ENCODE measurements at places on chromosomes 6 and 20. TPM values are rescaled to one million over a fixed set of nuclear protein-coding genes. Genes with fewer than 3 reads are reported as not detected.

The MUC22 gene
- not detected for total RNA-seq

The GMPR gene
- total RNA-seq, result 0.21 TPM

The CRISP1 gene
- not detected for total RNA-seq

The OPN5 gene
- total RNA-seq, result not detected

The C6orf118 gene
- not detected for total RNA-seq

The TINAG gene
- total RNA-seq, result not detected

The OTOR gene
- not detected for total RNA-seq

The SRMS gene
- total RNA-seq, result 0.35 TPM

The RHAG gene
- total RNA-seq, result not detected

The TOMM6 gene
- total RNA-seq, result 231 TPM

The MRAP2 gene
- 0.46 TPM for total RNA-seq

The STMND1 gene
- total RNA-seq, result not detected

The ANGPT4 gene
- total RNA-seq, result not detected

The E2F1 gene
- total RNA-seq, result 7.1 TPM

The NPBWR2 gene
- total RNA-seq, result not detected

The TCP11 gene
- not detected for total RNA-seq

The TOX2 gene
- total RNA-seq, result 1.3 TPM

The NT5E gene
- 50.2 TPM for total RNA-seq

The ECT2L gene
- total RNA-seq, result not detected

The SLC35D3 gene
- total RNA-seq, result not detected

The OR2J3 gene
- total RNA-seq, result not detected

The AKAP7 gene
- total RNA-seq, result 2.8 TPM

The OVOL2 gene
- 16.8 TPM for total RNA-seq

The ADNP gene
- 20.0 TPM for total RNA-seq

The DNAH8 gene
- total RNA-seq, result not detected

The WFDC12 gene
- not detected for total RNA-seq

The SCAND1 gene
- 113 TPM for total RNA-seq

Measured in airway epithelial cell (primary cell).